Effector memory CD8-positive, alpha-beta T cell (primary cell): ENCODE measurements at places on chromosomes 1 and 21.

DNA sequence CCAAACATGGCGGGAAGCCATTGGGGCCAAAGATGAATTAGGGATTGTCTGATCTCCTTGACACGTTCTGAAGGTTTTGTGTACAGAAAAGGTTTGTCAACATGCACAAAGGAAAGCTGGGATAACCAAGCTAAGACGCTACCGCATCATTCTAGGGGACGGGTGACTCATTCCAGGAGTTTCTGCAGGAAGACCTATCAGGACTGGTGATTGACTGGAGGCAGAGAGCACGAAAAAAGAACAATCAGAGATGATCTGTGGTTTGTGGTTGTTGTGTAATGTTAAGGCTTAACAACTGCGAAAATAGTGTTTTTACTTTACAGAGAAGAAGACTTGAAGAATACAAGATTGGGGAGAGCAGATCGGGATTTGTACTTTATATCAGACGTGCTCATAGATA is 22.2 kb upstream of the ERG start:
- DNase-seq: no peak

DNA sequence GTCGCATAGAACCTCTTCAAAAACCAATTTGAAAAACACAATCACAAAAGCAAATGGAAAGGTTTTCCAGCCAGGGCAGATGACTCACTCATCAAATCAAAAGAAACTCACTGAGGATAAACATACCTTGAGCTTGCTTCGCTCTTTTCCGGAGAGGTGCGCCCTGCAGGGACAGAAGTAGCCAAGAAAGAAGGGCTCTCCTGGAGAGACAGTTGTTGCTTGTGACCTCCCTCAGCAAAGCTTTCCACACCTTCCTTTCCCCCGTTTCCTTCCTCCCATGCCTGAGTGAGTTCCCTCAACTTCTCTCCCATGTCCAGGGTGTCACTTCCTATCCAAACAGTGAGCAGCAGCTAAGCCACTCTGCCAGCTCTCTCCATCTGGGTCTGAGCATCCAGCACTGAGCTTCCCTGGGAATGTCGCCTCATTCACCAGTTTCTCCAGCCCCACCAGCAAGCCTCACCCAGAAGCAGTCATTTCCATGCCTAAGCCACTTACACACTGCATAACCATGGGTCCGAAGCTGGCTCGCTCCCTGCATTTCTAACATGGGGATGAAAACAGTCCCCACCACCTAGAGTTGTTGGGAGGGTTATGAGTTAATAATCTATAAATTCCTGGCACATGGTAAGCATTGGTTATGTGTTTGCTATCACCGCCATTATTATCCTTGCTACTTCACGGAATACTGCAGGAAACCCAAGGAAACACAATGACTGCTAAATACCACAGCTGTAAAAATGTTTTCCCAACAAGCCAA is 75.0 kb downstream of the PTPN14 start:
- no peak for DNase-seq

- DNase-seq: peak; percentile 40
Measured at GRCh38 chr1:5423109-5423508, 569.1 kb downstream of the NPHP4 start.

DNA sequence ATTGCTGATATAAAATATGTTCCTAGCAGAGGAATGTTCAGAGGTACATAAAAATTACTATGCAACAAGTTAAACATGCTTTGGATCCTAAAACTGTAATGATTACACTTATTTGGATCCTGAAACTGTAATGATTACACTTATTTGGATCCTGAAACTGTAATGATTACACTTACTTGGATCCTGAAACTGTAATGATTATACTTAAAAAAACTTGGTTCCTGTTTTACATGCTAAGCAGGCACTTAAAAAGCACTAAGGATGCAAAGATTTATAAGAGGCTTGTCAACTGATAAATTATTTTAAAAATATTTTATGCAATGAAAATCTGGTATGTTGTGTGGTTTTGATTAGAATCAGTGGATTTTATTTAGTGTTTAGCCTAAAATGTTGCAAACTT is 47.7 kb downstream of the ZNHIT6 start:
- DNase-seq: no peak

DNA sequence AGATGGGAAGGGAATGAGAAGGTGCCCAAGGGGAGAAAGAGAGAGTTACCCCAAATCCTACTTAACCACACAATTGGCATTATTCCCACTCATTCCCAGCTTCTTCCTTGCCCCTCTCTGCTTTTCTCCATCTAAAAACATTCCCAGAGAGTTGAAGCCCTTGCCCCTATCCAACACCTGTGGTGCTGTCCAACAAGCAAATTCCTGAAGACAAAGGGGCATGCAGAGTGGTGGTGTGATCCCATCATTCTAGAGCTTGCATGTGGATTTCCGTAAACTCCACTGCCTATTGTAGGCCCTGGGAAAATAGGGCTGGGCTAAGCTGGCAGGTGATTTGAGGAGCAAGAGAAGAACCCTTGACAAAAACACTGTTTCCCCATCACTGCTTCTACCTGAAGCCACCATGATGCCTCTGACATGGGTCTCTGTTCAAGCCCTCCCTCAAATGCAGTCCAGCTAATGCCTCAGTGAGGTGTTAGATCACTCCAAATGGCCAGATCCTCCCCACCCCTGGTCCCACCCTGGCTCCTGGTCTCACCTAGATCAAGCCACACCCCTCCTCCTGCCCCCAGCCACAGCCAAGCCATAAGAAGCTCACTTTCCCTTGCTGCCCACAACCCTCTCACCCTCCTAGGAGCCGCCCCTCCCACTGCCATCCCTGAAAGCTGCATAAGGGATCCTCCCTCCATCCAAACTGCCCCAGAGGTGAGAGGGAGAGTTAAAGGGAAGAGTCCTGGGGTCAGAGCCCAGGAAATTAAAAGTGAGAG is 29.5 kb downstream of the SYT2 start:
- DNase-seq: no peak

DNA sequence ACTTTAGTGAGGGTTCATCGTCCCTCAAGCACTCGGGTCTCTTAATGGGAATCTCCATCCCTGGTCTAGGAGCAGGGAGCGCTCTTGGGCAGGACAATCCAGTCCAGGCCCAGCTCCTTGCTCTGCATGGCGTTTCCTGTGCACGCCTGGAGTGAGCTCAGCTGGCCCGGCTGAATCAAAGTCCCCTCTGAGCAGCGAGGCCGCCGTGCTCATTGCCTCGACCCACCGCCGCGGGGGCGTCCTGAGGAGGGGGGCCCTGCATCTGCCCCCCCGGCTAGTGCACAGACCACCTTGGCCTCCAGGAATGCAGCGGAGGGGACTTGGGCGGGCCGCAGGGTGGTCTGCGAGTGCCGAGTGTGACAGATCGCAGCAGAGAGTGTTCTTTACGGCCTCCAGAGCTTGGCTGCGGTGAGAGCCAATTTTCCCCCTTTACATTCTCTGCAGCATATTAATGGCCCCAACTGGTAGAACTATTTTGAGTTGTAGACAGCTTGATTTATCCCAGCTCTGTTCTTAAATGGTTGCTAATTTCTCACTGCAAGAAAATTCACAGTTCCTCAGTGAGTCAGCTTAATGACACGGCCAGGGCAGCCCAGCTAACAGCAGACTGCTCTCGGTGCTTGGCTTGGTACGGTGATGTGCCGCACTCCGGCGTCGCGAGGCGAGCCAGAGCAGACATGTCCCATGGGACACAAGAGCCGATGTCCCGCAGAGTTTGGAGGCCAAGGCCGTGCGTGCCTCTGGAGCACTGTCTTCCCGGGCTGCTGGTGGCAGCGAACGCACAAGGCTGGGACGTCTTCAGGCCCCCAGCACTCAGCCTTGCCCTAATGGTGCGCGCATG is 39.8 kb downstream of the SNAP47 start:
- DNase-seq: no peak
